HCT116 (cell line): ENCODE measurements at places on chromosomes 3 and 15. TPM values are rescaled to one million over a fixed set of nuclear protein-coding genes. Genes with fewer than 3 reads are reported as not detected.

The ALDH1L1 gene
- 0.81 TPM for total RNA-seq

- no peak overlapping the region for H3K27ac ChIP-seq
- H3K27me3 ChIP-seq = no peaks in the 10 kb centered on the region
- H3K4me1 ChIP-seq = no peaks in the 10 kb centered on the region
- no peaks in the 10 kb centered on the region for H3K36me3 ChIP-seq
- H3K4me3 ChIP-seq = no peak overlapping the region
- no peak for DNase-seq
Measured at GRCh38 chr3:107687056-107687581, 164.4 kb downstream of the BBX start.

- no peak overlapping the region for H3K4me3 ChIP-seq
- DNase-seq = no peak
- no peaks in the 10 kb centered on the region for H3K27me3 ChIP-seq
- no peaks in the 10 kb centered on the region for H3K36me3 ChIP-seq
- no peaks in the 10 kb centered on the region for H3K4me1 ChIP-seq
Measured at GRCh38 chr3:195932418-195933043, 24.2 kb upstream of the TNK2 start.

GRCh38 chr15:35444557-35445204 lies 101.3 kb downstream of the DPH6 start:
- H3K27me3 ChIP-seq = no peaks in the 10 kb centered on the region
- H3K4me3 ChIP-seq = no peak overlapping the region
- peak; percentile 39 for DNase-seq

DNA sequence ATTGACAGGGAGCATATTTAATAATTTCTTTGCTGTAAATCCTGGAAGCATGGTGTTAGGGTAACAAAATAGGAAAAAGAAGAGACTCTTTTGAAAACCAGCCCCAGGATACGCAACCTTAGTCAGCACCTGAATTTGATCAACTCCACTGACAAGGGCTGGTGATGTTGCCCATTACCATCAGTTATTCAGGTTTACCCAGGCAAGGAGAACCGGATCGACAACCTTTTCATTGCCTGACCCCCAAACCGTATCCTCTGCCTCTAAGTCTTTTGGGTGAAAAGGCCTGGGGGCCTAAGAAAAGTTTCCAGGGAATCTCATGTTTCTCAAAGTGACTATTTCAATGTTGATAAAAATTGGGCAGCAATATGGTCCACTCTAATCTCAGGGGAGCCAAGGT lies 313.3 kb downstream of the KBTBD8 start:
- no peak overlapping the region for H3K27ac ChIP-seq
- no peak overlapping the region for H3K4me3 ChIP-seq
- DNase-seq = no peak
- H3K36me3 ChIP-seq = no peaks in the 10 kb centered on the region
- H3K27me3 ChIP-seq = peaks cover 14% of the 10 kb centered on the region; the same call in 1 of the 2 replicates

The SLC22A13 gene
- total RNA-seq = 0.47 TPM

DNA sequence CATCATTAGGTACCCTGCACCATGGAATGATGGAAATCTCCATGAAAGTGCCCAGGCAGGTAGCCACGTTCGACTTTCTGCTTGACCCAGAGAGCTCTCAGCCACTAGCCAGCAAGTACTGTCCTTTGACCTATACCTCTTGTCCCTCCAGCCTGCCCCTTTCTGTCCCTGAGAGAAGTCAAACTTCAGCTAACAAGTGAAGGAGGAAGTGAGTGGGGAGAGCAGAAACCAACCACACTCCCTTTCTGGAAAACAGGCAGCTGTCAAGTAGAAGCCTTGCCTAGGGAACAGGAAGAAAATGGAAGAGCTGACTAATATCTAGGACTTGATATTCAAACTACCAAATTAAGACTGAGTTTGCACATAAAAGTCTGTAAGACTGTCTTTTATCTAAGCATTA lies 30.3 kb upstream of the FSTL1 start:
- H3K4me3 ChIP-seq = no peak overlapping the region
- H3K27me3 ChIP-seq = no peaks in the 10 kb centered on the region
- DNase-seq = no peak
- no peaks in the 10 kb centered on the region for H3K4me1 ChIP-seq
- no peaks in the 10 kb centered on the region for H3K36me3 ChIP-seq

- H3K36me3 ChIP-seq = no peaks in the 10 kb centered on the region
- no peak overlapping the region for H3K4me3 ChIP-seq
- no peak overlapping the region for H3K27ac ChIP-seq
- H3K4me1 ChIP-seq = no peaks in the 10 kb centered on the region
Measured at GRCh38 chr15:94412979-94413746, 181.8 kb downstream of the MCTP2 start.

DNA sequence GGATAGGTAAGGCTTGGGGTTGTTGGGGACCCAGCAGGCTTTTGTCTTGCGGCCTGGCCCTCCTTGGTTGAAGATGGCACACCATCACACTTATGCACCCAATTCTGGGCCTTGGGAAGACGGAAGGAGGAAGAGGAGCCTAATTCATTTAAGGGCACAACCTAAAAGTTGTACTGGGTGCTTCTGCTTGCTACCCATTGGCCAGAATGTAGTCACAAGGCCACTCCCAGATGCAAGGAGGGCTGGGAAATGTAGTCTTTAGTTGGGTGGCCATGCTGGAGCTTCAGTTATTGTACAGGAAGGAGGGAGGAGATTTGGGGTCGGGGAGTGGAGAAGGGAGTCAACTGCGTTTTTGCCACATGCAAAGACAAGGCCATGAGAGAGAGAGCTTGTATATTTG lies 109.2 kb downstream of the TMEM266 start:
- no peak overlapping the region for H3K27ac ChIP-seq
- no peaks in the 10 kb centered on the region for H3K27me3 ChIP-seq
- H3K4me1 ChIP-seq = no peaks in the 10 kb centered on the region
- H3K4me3 ChIP-seq = no peak overlapping the region
- no peaks in the 10 kb centered on the region for H3K36me3 ChIP-seq

The PAQR9 gene
- total RNA-seq = 0.17 TPM

DNA sequence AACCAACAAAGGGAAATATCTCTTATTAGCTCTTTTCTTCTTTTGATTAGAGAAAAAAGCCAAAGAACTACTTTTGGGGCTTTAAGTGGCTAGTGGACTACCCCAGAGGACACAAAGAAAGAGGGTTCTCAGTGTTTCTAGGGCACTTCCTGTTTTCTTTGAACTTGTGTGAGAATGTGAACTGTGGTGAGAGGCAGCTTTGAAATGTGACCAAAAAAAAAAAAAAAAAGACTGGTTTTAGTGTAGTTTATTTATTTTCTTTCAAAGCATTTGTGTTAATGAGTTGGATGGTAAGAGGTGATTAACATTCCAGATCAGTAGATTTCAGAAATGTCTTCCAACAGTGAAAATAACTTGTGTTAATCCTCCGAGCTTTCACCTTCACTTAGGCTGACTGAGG lies 32.4 kb downstream of the SELENOT start:
- no peak overlapping the region for H3K27ac ChIP-seq
- no peaks in the 10 kb centered on the region; the same call in 1 of the 2 replicates for H3K4me1 ChIP-seq
- H3K27me3 ChIP-seq = no peaks in the 10 kb centered on the region
- no peak for DNase-seq
- no peak overlapping the region for H3K4me3 ChIP-seq
